ENCODE measurements at places on chromosomes 7 and 10.
A peak's percentile ranks its signal among the peaks of the same experiment; 100 is the strongest.

DNA sequence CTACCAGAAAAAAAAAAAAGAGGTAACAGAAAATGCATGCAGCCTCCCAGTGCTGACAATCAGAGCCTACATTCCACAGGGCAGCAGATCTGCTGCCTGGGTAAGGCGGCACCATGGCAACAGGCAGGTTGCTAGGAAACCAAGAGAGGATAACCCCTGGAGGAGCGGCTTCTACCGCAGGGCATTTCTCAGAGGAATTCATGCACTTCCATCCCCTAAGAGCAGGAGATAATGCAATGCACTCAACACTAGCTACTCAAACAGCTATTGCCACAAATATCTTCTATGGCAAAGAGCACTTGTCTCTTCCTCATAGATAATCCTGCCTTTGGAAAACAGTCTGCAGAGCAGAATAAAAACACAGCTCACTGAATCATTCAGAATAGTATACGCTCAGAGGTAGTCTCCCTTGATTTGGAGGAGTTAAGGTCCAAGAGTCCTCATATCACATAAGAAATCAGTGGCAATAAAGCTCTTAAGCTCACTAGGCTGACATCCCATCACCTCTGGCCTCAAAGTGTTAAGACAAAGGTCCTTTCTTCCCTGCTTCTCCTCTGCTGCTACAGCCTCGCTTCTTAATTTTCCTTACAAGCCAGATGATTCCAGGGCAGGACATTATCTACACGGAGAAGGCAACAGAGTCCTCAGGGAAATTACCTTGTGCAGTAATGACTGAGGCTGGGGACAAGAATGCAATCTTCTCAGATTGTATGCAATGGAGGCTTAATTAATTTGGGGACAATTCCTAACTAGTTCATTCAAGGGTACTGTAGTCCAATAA, 10.7 kb downstream of the PSAP start:
- DNase-seq: peak; percentile 94

- DNase-seq: no peak
Observed at GRCh38 chr10:58821752-58822056, 309.0 kb downstream of the BICC1 start.

DNA sequence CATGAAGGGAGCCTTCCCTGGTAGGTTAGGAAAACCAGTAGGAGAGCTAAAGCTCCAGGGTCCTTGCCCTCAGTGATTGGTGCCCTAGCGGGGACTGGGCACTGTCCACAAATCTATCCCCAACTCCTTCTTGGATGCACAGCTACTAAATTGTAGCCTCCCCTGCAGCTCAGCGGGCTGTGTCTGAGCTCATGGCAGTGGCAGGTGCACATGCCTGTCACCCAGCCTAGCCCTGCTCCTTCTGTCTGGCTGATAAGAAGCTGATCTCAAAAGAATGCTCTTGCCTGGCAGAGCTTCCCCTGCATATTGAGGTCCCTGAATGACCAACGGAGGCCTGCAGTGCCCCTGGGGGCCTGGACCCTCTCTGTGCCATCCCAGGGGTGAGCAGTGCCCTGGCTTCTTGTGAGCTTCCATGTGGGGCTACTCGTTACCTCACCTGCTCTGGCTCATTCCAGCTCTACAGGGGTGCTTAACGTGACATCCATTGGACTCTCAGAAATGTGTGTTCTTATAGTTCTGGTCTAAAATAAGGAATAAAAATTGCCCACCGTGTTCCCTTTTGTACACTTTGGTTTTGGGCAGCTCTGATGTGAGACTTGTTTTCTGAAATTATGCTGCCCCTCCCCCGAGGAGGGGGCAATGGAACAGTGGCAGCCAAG, 59.8 kb upstream of the ANTXRL start:
- DNase-seq: no peak

DNA sequence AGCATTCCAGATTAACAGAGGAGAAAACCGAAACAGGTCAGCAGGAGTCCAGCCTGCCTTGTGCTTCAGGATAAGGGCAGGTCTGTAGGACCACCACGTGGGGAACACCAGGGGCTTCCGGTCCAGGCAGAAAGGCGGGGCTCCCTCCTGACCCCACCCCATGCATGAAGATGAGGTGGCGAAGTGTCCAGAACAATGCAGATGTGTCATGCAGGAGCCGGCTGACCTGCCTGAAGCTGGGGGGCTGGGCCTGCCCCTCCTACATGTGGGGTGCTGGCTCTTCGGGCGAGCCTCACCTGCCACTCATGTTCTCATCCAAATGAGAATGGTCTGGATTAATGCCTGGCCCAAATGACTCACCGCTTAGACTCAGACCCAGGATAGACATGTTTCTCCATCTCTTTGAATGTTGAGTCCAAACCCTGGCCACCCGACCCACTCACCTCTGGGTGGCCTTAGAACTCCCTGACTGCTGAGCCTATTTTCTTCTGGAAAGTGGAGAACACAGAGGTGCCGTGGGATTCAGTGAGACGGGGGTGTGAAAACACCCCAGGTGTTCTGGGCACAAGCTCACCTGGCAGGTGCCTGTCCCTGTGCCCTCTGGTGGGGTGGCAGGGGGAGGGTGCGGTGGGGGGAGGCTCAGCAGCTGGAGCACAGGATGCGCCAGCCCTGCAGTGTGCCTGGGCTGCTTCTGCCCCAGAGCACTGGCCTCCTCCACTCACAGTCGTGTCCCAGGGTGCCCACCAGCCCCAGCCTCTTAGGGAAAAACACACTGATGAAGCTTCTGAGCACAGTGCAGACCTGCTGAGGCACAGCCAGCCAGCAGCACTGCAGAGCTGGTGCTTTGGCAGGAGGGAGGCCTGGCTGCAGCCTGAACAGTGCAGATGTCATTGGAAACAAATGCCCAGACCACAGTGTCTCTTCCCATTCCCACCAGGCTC, 55.2 kb upstream of the GDF10 start:
- DNase-seq: no peak

GRCh38 chr7:329691-330281, 39.8 kb downstream of the FOXL3 start:
- DNase-seq: no peak

GRCh38 chr7:107041097-107041496, 3.4 kb upstream of the PRKAR2B start:
- no peak for DNase-seq

GRCh38 chr10:51786684-51787035, 87.3 kb upstream of the CSTF2T start:
- DNase-seq: no peak

GRCh38 chr10:6170638-6171037, 32.1 kb upstream of the PFKFB3 start:
- DNase-seq: no peak

DNA sequence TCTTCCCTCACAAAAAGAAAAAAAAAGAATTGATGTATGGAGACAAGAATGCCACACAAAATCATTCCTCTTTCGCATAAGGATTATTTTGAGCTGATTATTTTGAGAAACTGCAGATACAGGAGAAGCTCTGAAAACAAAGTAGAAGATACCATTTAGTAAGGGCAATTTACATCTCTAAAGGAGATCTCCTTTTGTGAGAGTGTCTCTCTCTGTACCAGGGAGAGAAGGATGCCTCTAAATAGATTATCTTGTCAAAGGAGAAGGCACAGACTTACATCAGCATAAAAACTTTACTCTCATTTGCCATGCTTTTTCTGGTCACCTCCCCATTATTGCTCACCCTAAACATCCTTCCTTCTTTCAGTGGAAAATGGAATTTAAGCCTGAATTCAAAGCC, 747.9 kb upstream of the COBL start:
- no peak for DNase-seq

GRCh38 chr10:128147669-128148068, 21.4 kb upstream of the MKI67 start:
- DNase-seq: peak; percentile 98

GRCh38 chr10:5812283-5813090, 747 bp downstream of the GDI2 start:
- DNase-seq: no peak

DNA sequence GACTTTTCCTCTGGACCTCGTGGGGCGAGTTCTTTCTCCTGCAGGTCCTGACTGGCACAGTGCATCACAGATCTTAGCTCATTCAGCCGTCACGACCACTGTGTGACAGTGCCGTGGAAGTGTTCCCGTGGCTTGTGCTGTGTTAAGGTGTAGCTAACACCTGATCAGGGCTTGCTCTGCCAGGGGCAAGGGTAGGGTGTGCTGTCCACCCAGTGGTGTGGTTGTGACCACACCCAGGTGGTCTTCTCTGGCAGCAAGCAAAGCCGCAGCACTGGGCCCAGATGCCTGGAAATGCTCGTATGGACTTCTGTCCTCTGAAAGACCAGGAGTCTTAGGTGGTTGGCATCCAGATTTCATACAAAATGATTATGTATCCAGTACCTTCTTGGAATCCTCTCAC, 86.2 kb downstream of the GLRX3 start:
- no peak for DNase-seq

DNA sequence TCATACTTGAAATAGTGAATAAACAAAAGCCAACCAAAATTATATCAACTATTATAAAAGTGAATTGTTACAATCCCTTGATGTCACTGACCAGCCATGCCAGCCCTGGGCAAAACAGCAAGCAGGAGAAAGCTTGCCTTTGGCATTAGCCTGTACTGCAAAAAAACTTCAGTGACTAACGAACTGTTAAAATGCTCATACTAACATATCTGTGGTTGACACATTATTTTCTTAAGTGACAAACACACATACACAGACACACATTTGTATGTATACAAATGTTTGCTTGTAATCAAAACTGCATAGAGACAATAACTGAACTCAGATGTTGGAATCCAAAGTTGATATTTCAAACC, 29.5 kb downstream of the CHCHD3 start:
- no peak for DNase-seq

DNA sequence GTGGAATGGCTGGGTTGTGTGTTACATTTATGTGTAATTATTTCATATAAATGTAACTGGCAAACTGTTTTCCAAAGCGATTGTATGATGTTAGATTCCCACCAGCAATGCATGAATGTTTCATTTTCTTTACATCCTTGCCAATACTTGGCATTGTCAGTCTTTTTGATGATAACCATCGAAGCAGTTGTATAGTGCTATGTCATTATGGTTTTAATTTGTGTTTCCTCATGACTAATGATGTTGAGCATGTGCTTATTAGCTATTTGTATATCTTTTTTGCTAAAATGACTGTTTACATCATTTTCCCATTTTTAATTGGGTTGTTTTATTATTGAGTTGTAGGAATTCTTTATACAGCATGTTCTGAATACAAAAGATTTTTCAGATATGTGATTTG, 22.3 kb downstream of the AHCYL2 start:
- DNase-seq: no peak

- no peak for DNase-seq
Observed at GRCh38 chr7:63028376-63029206, 970.1 kb upstream of the ZNF722 start.

GRCh38 chr7:66211429-66211828, 6.3 kb downstream of the TPST1 start:
- no peak for DNase-seq

GRCh38 chr10:4699950-4700730, 125.9 kb upstream of the AKR1E2 start:
- no peak for DNase-seq

GRCh38 chr10:132444877-132445351, 47.9 kb downstream of the PWWP2B start:
- peak; percentile 32 for DNase-seq

DNA sequence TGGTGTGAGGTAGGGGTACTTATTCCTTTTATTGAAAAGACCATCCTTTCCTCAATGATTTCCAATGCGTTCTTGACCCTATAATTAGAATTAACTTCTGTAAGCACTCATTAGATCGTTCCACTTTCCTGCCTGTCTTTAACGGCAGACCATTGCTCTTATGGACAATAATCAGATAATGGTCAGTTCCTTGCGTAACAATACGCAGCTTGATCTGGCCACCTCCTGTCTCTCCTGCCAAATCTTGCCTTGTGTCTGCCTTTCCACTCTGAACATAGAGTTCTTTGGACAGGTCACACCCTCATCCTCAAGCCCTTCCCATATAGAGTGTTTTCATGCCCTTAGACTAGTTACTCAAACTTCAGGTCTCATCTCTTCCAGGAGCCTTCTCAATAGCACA, 2.4 kb upstream of the WIPI2 start:
- no peak for DNase-seq

DNA sequence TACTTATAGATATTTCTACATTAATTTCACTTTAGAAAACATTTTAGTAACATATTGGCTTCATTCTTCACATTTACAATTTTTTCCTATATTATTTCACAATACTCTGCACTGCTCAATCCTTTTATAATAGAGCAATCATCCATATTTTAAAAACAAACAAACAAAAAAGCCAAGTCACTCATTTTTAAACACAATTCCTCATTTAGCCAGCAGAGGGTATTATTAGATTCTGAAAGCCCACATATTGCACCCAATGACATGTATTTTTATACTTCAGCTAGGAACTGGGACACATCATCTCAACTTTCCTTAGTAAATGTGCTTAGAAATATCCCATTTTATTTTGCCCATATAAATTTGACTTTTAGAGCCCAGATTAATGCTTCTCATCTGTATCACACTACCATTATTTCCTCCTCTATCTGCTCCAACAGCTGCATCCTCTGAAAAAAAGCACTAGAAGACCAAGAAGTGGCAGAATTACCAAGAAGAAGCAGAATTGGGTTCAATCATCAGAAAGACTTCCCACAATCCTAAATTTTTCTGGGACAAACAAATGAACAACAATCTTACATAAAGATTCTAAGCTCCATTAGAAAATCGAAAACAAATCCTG, 29.5 kb downstream of the CTNNA3 start:
- peak; percentile 25 for DNase-seq

DNA sequence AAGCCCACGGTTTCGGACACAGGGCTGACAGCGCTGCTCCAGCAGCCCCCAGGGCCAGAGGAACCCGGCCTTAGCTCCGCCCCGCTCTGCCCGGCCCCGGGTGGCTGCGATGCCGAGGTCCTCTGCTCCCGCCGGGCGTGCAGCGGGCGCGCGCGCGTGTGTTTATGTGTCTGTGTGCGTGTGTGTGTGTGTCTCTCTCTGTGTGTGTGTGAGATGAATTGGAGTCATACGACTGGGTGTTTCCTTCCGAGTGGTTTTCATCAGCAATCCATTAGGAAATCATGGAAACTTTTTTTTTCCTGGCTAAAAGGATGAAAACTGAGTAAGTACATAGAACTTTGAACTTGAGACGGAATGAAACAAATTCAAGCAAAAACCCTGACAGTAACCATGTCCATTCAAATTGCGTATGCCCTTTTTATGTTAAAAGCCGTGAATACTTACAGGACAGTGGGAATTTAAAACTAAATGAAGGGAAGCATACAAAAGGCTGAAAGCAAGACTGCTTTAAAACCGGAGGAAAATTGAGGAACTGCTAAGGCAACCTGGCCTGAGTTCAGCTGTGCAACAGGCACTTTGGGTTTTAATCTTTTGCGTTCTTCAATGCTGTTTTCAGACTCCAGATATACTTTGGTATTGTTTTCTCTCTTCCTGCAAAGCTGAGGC, at the start of gene CPED1:
Gene CPED1 (plus strand): TSS at position 121 of the 666 bp plus-strand sequence. CDS start 911 bp downstream, outside the sequence.
- peak; percentile 76 for DNase-seq

- peak; percentile 54 for DNase-seq
Observed at GRCh38 chr10:112809736-112810135, 140.3 kb upstream of the TCF7L2 start.

- peak; percentile 94 for DNase-seq
Observed at GRCh38 chr10:119253433-119254174, 46.2 kb downstream of the GRK5 start.

- DNase-seq: no peak
Observed at GRCh38 chr7:22176791-22177412, 180.1 kb downstream of the RAPGEF5 start.

Data from fibroblast of upper back skin (primary cell).